ENCODE measurements at places on chromosomes 6 and 20.

DNA sequence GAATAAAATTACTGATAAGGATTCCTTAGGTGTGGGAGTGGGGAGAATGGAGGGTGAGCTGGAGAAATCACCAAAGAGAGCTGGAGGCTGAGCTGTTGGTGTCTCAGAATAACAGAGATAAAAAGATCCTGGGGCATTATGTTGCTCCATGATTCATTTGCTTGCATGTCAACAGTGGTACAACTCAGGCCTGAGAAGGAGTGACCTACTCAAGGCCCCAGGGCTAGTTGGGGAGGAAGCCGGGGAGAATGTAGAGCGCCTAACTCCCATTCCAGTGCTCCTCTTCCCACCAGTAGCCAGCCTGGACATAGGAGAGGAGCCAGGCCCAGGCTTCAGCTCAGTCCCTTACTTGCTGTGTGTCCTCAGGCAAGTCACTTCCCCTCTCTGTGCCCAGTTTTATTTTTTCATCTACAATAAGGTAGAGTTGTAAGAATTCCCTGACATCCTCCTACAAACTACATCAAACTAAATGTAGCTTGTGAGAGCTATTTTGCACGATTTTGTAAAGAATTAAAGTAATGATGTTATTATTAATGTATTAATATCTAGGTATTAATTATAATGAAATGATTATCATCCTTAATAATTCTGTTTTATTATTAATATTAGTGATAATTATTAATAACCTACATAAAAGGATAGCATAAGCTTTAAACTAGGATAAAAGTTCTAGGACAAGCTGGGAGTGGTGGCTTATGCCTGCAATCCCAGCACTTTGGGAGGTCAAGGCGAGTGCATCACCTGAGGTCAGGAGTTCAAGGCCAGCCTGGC lies 250.9 kb upstream of the SULF2 start:
- no peak for DNase-seq

GRCh38 chr6:19492636-19493405 lies 344.3 kb upstream of the ID4 start:
- no peak for DNase-seq

- peak; percentile 96 for DNase-seq
These were observed 184.3 kb downstream of the SOX4 start for GRCh38 chr6:21777846-21778245.

- DNase-seq: no peak
These were observed 34.7 kb downstream of the KAT14 start for GRCh38 chr20:18172379-18172778.

Data from NCI-H524 (cell line).